ENCODE measurements at places on chromosomes 4 and X.

- DNase-seq, result no peak
Observed at GRCh38 chr4:8769645-8770517, 101.8 kb downstream of the HMX1 start.

GRCh38 chr4:183936574-183937345, 31.7 kb downstream of the STOX2 start:
- no peak for DNase-seq

DNA sequence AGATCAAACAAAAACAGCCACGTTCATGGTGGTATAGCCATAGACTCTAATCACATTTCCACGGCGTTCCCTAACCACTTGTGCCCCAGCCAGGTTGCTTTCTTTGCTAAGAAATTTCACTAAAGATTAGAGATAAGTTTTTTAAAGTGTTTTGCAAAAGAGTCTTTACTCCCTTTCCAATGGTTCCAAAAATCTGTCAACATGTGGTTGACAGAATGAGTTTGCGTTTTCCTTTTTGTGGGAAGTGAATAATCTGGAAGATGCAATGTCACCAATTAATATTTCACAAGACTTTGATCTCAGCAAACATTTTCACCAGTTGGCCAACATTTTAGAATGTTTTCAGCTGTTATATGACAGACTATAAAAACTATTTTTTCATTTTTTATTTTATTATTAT, 35.3 kb downstream of the CXCL1 start:
- DNase-seq, result no peak

- no peak for DNase-seq
Observed at GRCh38 chrX:113400193-113400704, 559.6 kb upstream of the AMOT start.

- peak; percentile 18 for DNase-seq
Observed at GRCh38 chr4:139083607-139083955, 68.0 kb downstream of the NOCT start.

DNA sequence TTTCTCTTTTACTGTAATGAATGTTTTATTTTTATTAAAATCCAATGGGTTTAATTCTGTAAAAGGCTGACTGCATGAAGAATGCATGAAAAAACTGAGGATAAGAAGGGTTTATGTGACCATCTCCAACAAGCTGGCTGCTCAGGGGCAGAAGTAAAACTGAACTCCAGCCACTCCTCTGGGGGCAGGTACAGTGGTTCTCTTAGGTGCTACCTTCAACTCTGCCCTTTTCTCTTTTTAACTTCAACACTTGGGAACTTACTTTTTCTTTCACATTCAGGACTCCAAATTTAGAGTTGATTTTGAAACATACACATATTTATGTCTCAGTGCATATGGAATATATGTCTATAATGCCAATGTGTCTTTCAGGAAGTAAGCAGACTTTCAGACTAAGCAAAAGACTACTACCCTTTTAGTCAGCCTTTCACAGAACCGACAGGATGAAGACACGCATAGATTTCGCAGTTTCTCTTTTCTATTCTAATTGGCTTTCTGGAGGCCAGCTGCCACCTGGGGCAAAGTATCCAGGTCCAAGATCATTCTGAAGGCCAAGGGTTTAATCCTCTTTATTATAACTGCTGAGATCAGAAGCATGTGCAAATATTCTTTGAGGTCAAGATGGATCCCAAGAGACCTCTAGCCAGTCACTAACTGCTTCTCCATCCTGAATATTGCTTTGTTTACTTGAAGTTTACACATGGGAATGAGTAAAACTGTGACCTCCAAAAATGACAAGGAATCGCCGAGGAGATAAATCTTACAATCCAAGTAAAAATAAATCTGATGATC, 30.7 kb downstream of the HS3ST1 start:
- DNase-seq, result no peak

DNA sequence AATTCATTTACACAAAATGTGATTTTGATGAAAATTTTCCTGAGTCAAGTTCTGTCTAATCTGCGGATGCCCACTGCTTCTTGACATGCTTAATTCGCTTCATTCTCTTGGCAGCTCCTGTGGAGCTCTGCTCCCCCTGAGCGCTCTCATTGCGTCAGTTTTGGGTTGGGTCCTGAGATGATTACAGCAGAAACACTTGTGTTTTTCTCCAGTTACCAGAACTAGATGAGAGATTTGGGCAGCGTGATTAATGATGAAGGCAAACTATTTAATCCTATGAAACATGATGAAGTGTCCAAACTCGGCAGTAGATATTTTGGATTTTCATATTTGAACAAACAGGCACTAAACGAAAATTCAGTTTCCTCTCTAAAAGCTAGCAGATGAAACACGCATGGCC, 4.2 kb upstream of the CXCL1 start:
- no peak for DNase-seq

- DNase-seq, result no peak
Observed at GRCh38 chrX:135436966-135437866, 15.5 kb downstream of the SMIM10L2A start.

GRCh38 chr4:926538-926937, 5.6 kb downstream of the GAK start:
- DNase-seq, result no peak

DNA sequence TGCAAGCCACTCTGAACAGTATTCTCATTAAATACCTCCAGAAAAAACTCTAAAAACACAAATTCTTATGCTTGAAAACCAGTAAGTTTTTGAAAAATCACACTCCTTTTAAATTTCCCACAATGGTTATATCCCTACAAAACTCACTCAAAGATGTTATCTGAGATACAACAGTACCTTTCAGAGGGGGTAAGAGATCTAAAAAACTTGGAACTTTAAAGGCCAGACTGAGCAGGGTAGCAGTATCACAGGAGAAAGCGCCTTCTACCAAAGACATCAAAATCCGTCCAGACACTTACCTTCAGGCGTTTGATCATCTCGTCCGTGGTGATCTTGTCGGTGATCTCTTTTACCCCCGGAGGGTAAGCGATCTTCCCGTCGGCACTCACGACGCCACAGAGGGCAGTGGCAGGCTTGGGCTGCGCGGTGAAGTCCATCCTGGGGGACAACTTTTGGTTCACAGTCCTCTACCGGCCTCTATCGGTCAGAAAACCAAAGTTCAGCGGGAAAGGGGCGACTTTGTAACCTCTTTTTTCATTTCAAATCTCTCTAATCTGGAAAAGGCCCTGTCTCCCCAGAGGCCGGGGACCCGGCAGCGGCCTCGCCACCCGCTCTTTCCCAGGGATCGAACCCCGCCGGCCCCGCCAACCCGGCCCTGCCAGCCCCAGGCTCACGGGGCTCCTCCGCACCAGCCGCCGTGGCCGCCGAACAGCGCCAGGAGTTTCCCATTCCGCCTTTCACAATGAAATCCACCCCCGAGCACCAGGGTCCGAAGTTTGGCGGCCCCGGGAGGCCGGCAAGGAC, 1.4 kb downstream of the PDS5A start:
- DNase-seq, result peak; percentile 77

GRCh38 chrX:13340182-13340791, 20.4 kb upstream of the ATXN3L start:
- peak; percentile 12 for DNase-seq

GRCh38 chr4:2792711-2793585, at the start of gene SH3BP2:
SH3BP2 (plus strand) TSS chr4:2793085; CDS start chr4:2820618, 27,533 bp downstream.
- no peak for DNase-seq

DNA sequence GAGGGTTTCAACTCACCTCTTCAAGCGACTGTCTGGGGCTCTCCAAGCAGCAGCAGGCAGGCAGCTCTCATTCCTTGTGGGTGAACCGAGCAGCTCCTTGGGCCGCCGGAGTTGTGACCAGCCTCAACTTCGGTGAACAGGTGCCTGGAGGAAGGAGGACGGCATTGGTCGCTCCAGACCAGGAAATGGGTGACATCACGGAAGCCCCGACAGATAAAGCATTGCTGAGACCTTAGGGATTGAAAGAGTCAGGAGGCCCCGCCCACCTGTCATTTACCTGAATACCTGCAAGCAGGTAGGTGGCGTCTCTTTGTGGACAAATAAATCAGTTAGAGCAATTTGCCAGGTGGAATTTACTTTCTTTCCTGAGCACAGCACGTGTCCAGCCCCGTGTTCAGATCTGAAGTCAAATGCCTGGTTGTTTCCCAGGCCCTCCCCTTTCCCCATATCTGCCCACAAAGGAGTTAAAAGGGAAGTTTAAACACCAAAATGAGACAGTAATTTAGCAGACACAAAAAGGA, at the start of gene LNX1:
LNX1 (minus strand) TSS at position 115 of the 521 bp plus-strand sequence. CDS start 17,484 bp downstream, outside the sequence.
- peak; percentile 85 for DNase-seq

All from NCI-H2081 (cell line).